Urinary bladder (tissue), 4 donors: ENCODE measurements at places on chromosomes 5 and 9.

GRCh38 chr5:89313804-89314588 is 431.0 kb upstream of the MEF2C start:
- no peak for DNase-seq

DNA sequence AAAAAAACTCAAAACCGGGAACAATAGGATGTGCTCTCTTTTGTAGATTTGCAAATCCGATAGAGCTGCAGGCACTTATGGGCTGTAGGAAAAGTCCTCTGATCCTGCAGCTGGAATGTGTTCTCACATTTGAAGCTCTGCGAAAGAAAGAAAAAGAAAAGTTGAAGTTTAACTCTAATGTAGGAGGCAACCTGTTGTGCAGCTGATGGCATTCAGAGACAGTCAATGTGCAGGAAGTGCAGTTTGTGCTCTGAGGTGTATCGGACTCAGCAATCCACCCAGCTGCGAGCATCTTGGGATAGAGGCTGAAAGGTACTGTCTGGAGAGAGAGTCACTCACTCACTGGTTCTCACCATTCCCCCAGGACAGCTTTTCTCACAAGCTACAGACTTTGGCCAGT is 339.2 kb downstream of the AGTPBP1 start:
- DNase-seq: no peak

DNA sequence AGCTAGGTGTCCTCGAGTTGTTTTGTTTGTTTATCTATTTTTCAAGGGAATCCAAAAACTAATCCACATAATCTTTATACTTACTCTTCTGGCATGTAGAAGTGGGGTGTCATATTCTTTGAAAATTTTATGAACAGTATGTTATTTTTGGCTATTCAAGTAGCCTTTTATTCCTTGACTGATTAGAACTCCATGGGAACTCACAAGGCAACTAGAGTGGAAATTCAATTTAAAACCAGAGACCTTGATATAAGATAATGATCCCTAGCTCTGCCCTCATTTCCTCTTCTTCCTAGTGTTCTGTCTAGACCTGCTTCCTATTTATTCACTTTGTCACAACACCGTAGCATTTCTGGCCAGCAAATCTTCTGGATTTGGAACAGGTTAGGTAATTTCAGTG is 1123.7 kb upstream of the C9orf72 start:
- no peak for DNase-seq

GRCh38 chr9:134344068-134344799 is 18.0 kb downstream of the RXRA start:
- no peak for DNase-seq
